ENCODE measurements at places on chromosomes 16 and 17. TPM values are rescaled to one million over a fixed set of nuclear protein-coding genes. Genes with fewer than 3 reads are reported as not detected.

The ZG16B gene
- total RNA-seq = 1.4 TPM

The KRT24 gene
- not detected for total RNA-seq

The KDM8 gene
- total RNA-seq = 3.3 TPM

The CCDC144A gene
- total RNA-seq = 13.7 TPM

The TGFB1I1 gene
- total RNA-seq = 56.7 TPM

The CBX8 gene
- 1.7 TPM for total RNA-seq

The FBXW10B gene
- total RNA-seq = not detected

The MT3 gene
- not detected for total RNA-seq

The PRR15L gene
- not detected for total RNA-seq

The CD79B gene
- total RNA-seq = not detected

The OR3A1 gene
- not detected for total RNA-seq

The FZD2 gene
- total RNA-seq = 16.4 TPM

The MYH8 gene
- not detected for total RNA-seq

The CFAP119 gene
- 2.7 TPM for total RNA-seq

The DNAI2 gene
- not detected for total RNA-seq

The ABCA8 gene
- total RNA-seq = 231 TPM

The C1QTNF8 gene
- total RNA-seq = not detected

The TM4SF5 gene
- total RNA-seq = not detected

The CD7 gene
- total RNA-seq = not detected

The GPRC5C gene
- total RNA-seq = 24.4 TPM

The HSPB9 gene
- total RNA-seq = not detected
